ENCODE measurements at places on chromosomes 7 and 10.

DNA sequence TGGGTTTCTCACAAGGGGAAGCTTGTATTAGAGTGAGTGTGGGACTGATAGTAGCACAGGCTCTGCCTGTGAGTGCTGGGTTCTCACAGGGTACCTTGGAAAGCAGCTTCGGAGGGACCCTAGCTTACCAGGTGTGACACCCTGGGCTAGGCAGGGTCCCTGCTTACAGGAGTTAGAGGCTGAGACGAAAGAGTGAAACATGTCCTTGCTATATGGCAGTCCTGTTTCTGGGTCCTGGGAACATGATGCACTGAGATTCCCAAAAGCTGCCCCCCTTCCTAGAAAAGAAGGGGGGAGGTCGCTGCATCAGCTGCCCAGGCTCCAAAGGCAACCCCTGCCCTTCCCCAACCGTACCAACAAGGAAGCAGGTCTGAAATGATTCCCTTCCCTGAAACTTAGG, 6.3 kb upstream of the ARHGAP22 start:
- no peak for DNase-seq

GRCh38 chr7:136923111-136923667, 54.7 kb downstream of the CHRM2 start:
- DNase-seq = no peak

DNA sequence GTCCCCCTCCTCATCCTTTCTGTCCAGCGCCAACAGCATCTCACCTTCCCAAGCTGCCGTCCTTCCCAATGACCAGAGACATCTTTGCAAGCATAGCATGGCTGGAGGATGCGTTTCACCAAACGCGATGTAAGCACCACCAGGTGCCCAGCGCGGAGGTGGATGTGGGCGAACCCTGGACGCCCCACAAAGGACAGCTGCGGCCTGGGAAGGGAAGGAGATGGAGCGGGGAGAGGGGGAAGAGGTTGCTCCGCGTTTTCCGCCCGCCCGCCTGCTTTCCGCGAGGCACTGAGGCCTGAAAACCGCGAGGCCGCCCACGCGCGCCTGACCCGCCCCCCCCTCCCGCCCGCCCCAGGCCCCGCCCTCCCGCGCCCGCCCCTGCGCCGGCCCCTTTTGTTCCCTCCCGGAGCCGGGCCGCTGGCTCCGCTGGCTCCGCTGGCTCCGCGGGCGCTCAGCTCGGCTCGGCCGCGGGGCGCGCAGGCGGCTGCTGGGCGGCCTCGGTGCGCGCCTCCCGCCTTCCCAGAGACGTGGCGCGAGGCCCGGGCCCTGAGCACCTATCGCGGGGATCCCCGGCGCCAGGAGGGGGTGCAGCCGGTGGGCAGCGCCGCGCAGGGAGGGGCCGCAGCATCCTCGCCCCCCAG, at the start of gene CLIP2:
TSS of gene CLIP2 (plus strand) at position 390 of the 641 bp plus-strand sequence. CDS start 28,140 bp downstream, outside the sequence.
- peak; percentile 9 for DNase-seq

- peak; percentile 44 for DNase-seq
These were observed 74.5 kb upstream of the VKORC1L1 start for GRCh38 chr7:65798111-65799075.

- no peak for DNase-seq
These were observed 527 bp downstream of the AKR1B1 start for GRCh38 chr7:134458341-134458805.

DNA sequence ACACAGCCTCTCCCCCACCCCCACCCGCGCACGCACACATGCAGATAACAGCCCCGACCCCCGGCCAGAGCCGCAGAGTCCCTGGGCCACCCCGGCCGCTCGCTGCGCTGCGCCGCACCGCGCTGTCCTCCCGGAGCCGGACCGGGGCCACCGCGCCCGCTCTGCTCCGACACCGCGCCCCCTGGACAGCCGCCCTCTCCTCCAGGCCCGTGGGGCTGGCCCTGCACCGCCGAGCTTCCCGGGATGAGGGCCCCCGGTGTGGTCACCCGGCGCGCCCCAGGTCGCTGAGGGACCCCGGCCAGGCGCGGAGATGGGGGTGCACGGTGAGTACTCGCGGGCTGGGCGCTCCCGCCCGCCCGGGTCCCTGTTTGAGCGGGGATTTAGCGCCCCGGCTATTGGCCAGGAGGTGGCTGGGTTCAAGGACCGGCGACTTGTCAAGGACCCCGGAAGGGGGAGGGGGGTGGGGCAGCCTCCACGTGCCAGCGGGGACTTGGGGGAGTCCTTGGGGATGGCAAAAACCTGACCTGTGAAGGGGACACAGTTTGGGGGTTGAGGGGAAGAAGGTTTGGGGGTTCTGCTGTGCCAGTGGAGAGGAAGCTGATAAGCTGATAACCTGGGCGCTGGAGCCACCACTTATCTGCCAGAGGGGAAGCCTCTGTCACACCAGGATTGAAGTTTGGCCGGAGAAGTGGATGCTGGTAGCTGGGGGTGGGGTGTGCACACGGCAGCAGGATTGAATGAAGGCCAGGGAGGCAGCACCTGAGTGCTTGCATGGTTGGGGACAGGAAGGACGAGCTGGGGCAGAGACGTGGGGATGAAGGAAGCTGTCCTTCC, 620 bp downstream of the EPO start:
- no peak for DNase-seq

Data from NCI-H524 treated with DMSO at 0.1 percent for 48 hours (cell line).